Fibroblast of mammary gland (primary cell): ENCODE measurements at places on chromosomes 6 and 20.

DNA sequence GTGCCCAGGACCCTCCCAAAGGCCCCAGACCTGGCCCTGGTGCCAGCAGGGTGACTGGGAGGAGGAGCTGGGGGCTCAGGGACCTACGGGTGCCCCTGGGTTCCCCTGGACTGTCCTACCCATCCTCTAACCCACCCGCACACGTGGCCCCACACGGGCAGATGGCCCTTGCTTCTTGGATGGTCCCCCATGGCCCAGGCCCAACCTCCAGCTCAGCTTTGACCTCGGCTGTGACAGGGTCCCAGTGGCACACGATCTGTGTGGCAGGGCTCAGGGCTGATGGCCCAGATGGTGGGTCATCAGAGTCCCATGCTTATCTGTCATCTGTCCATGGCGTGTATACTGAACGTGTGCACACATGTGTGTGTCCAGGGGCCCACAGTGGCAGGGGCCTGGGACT lies 4.0 kb downstream of the NTSR1 start:
- DNase-seq = no peak

DNA sequence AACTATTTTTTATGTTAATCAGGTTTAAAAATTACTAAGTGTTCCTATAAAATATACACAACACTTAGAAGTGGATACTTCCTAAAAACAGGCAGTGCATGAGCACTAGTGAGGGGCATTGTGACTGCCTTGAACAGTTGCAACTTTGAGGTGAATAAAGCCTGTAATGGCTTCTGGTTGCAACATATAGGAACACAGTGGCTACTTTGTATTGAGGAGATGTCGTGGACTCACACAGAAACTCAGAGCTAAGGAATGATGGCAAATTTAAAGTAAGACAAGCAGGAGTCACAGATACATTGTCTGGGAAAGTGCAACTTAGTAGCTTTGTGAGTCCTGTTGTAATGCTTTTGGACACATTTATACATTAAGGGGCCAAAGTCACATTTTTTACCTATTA lies 861 bp upstream of the HLA-A start:
- DNase-seq = peak; percentile 32

- peak; percentile 30 for DNase-seq
These were observed 94.0 kb downstream of the ZMYND8 start for GRCh38 chr20:47262365-47263013.

DNA sequence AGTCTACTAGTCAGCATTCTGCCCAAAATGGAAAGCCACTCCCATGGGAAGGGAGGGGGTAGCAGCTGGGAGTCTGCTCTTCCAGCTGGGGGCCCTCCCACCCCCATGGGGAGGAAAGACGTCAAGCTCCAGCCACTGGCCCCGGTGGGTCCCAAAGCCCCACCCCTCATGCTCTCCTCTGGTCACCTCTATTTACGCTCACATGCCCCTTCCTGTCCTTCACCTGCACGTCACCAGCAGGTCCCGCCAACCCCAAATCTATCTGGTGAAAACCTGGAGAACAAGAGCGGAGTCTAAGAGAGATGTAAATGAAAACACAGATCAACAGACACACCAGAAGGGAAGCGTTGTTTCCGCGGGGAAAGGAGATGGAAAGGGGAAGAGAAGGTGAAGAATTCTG lies 30.0 kb upstream of the ZBP1 start:
- DNase-seq = no peak

GRCh38 chr20:44739942-44740341 lies 5.7 kb upstream of the KCNK15 start:
- no peak for DNase-seq

GRCh38 chr6:24931718-24932691 lies 3.8 kb downstream of the RIPOR2 start:
- DNase-seq = peak; percentile 59

DNA sequence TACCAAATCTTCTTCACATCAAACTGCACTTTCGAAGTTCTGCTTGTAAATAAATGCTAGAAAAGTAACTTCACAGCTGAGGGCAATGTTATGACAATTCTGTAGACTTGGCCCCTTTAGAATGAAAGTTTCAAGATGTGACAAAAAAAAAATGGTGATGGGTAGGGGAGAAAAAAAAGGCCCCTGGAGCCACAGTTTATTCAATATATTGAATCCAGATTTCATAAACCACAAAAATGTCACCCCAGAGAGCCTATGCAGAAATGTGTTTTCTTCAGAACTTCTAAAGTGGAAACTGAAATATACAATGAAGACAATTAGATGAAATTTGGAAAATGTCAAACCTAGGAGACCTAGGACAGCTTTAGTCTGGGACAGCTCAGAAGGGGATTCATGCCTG lies 143.1 kb downstream of the EDN3 start:
- no peak for DNase-seq

DNA sequence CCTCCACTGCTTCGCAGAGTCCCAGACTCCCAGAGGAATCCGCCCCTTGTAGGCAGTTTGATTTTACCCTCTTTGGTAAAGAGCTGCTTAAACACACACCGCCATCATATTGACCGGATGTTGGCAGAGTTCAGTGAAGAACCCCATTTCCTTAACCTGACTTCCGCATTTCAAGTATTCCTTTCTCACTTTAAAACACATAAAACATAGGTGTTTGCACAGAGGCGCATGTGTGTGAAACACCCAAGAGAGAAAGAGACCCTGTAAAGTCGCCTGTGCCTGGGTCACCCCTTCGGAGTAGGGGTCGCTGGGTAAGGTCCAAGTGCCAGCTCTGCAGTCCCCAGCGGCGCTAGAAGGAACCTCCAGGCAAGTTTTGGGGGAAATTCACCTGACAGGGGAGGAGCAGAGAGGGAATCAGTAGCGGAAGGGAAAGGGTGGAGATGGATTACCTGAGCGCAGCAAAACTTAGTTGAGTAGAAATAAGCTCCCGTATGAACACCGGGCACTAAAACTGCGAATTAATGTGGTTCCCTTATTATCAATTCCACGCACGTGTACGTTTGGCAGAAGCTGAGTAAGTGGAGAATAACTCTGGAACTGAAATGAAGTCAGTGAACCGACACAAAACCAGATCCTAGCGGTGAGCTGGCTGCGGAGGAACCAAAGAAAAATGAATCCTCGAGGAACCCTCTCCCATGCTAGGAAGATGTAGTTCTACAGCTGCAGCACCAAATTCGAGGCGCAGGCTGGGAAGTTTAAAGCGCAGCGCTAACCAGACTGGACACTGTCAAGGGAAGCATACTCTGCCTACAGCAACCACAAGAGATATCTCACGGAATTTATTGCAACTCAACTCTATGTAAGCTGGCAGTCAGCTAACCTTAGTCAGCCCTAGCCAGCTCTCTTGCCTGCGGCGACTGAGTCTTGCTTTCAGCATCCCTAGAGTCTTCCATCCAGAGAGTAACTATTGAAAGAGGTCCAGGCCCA lies 3.5 kb upstream of the HTR1B start:
- no peak for DNase-seq

GRCh38 chr20:4326195-4327065 lies 311.1 kb upstream of the RNF24 start:
- peak; percentile 55 for DNase-seq
